ENCODE measurements at places on chromosomes 6 and 20.

GRCh38 chr6:136921936-136922684, at the start of gene SLC35D3:
TSS of gene SLC35D3 (plus strand) at chr6:136922301. CDS start at chr6:136922429, 128 bp downstream.
- no peak for DNase-seq

DNA sequence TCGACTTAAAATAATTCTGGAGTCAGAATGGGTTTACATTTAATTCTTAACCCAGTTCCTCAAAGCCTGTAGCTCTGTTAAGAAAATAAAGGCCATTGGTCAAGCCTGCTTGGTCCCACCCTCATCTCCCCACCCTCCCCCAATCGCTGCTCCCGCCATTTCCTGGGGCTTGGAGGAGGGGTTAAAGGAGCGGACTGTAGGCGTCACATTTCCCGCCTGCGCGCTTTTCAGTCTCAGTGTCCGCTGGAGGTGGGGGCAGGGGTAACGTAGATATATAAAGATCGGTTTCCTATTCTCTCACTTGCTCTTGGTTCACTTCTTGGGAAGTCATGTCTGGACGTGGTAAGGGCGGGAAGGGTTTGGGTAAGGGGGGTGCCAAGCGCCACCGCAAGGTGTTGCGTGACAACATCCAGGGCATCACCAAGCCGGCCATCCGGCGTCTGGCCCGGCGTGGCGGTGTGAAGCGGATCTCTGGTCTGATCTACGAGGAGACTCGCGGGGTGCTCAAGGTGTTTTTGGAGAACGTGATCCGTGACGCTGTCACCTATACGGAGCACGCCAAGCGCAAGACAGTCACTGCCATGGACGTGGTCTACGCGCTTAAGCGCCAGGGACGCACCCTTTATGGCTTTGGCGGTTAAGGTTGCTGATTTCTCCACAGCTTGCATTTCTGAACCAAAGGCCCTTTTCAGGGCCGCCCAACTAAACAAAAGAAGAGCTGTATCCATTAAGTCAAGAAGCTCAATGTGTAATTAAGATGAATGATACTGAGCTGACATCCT, 58.9 kb downstream of the TRIM38 start:
- peak; percentile 84 for DNase-seq

GRCh38 chr20:50153153-50153499, 397 bp downstream of the PEDS1 start:
- DNase-seq = no peak

GRCh38 chr20:24981282-24981681, 11.3 kb downstream of the APMAP start:
- DNase-seq = no peak

DNA sequence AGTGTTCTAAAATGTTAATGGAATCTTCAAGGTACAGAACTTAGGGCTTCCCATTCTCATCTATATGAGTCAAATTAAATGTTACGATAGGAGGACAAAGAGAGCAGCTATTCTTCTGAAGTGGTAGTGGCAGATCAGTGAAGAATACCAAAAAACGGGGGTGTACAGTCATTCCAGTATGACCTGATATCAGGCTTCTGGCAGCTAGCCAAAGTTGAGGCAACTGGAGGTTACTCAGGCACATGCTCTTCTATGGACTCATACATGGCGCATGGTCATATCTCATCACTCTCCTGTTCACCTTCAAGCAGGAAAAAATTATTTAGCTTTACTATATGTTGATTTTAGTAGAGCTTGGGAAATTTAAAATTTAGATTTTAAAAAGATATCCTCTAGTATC, 1608.8 kb downstream of the GRIK2 start:
- DNase-seq = no peak

DNA sequence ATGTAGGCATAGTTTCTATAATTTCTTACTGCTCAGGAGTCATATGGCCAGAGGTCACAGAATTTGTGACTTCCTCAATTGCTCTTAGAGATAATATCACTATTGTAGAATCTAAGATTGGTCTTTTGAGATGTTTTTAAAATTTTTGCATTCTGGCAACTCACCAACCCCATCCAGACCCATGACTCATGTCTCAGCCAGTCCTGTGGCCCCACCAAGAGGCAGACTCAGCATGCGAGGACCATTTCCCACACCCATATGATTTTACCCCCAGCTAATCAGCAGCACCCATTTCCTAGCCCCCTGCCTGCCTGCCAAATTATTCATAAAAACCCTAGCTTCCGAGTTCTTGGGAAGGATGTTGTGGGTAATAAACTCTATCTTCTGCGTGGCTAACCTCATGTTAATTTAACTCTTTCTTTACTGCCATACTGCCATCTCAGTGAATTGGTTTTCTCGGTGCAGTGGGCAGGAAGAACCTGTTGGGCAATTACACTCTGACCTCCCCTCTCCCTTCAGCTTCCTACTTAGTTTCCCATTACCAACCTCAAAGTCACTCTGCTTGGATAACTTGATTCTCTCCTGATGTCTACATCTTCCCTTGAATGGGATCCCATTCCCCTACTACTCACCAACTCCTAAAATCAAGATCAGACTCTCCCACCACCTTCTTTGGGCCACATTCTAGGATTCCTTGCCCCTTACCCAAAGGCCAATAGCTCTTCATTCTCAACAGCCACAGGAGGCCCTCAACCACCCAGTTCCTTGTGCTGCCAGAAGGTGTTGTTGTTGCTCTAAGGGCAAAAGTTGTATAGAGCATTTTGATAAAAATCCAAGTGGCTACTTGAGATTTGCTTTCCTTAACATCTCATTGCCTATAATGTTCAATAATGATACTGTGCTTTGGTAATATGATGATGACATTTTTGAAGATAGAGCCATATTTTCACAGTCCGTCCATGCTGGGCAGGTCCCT, 16.2 kb upstream of the IYD start:
- DNase-seq = no peak

DNA sequence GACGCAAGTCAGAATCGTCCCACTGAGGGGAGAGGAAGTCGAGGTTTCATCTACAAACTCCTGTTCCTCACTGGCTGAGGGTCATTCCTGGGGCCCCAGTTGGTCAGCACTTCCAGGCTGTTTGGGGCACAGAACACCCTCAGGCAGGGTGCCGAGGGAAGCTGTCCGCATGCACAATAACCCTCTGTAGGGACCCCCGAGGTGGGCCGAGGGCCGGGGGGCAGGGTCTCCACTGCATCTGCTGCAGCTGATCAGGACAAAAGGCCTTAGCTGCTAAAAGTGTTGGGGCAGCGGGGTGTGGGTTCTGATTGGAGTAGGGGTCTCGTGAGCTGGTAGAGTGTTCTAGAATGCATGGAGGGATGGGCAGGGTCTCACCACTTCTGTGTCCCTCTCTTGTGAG, 125.1 kb downstream of the TOX2 start:
- no peak for DNase-seq

GRCh38 chr20:2754424-2754823, 46.0 kb downstream of the CPXM1 start:
- no peak for DNase-seq

DNA sequence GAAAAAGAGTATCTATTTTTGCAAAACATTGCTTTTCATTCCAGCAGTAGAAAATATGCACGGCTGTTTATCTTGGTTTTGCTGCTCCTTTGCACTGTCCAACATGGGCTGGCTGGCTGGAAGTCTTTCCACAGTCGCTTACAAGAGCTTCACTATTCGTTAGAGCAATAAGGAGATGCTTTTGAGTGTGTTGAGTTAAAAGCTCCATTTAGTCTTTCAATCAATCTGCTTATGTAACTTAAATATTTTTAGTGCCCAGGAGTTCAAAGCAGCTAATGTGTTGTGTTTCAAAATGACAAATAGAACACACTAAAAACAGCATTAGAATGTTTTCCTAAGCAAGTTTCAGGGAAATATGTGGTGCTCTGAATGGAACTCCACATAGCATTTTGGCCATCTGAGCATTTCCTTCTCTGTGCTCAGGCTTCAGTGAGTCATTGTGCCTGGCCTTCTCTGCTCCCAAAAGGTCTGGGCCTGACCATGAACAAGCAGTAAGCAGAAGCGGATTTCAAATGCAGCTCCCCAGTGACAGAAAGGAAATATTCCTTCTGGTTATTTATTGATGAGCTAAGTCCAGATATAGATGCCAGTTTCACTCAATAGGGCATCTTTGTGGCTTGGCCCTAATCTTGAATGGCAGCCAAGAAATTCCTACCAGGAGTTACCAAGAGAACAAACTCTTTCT, 580.3 kb downstream of the TENT5A start:
- no peak for DNase-seq

DNA sequence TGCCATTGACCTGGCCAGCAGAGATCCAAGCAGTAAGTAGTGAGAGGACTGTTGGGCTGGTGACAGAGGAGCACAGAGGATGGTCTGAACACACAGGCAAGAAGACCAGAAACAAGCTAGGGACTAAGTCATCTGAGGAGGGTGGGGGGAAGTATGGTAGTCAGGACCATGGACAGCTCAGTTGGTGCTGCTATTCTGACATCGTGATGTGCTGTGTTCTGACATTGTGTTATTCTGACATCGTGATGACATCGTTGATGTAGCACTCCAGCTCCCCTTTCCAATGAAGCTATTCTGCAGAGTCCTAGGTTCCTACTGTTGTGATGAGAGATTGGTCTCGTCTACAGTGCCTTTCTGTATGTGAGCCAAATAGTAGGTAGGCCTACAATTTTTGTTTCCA, 28.7 kb downstream of the CFAP206 start:
- no peak for DNase-seq

DNA sequence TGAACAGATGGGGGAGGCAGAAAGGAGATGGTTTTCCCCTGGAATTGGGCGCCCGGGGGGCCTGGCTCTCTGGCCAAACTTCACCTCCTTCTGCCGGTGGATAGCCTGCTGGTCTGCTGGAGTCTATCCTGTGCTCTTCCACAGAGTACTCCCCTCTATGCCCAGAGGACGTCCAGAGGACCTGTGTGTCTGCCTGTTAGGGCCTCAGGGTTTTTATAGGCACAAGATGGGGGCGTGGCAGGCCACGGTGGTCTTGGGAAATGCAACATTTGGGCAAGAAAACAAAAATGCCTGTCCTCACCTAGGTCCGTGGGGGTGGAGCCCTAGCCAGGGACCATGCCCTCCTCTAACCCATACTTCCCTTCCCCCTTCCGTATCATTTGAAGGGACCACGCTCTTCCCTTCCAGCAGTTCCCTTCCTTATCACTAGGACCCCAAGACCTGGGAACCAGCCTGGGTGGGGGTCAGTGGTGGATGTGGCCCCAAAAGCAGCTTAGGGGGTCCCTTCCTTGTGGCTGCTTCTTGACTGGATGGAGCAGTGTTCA, 53.6 kb upstream of the ZNF337 start:
- no peak for DNase-seq

DNA sequence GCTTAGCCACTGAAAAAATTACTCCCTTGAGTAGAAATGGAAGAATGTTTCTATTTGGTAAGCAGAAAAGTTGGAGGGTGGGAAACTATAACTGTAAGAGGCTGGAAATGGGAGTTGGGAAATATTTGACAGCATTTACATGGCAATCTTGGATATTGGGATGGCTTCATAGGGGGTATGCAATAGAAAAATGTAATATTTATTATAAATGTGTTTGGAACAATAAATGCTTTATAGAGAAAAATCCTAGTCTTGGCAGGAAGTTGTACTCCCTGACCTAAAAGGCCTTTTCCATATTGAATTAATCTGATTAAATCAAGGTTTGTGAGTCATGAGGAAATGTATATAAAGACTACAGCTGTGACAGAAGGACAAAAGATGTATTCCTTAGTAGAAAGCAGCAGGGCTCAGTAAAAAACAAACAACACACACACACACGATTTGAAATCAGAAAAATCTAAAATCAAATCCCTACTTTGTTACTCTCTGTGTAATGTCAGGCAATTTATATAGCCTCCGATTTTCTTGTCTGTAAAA, 272.3 kb downstream of the CD109 start:
- DNase-seq = no peak

DNA sequence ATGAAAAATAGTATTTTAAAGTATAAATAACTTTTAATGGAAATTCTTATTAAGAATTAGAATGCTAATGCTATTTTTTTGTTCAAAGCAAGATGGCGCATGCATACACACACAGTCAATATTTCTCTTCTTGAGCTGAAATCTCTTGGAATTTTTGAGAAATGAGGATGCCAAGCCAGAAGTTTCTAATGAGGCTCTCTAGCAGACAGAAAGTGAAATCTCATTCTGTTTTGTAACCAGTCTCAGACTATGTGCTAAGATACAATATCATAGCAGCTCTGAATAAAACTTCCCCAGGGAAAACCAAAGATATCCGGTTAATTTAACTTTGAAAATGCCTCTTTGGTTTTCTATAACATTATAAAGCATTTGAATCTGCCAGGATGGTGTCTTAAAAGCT, 97.2 kb upstream of the HDAC2 start:
- DNase-seq = no peak

DNA sequence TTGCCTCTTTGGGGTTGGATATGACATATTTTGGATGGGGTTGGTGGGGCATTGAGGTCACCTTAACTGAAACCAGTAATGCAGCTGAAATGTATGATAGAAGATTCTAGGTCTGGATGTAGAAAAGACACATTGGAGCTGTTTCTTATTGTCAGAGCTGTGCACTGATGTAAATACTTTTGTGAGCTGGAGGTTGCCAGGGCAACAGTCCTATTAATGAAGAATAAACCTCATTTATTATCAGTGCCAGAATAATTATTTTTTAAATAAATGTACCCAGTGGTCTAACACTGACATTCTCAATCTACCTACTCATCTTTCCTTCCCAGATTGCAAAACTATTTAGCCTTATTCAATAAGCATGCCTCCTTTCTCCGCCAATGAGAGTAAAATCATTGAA, 57.0 kb downstream of the CAP2 start:
- DNase-seq = no peak

- DNase-seq = no peak
Observed at GRCh38 chr20:23099791-23100719, 13.9 kb upstream of the CD93 start.

DNA sequence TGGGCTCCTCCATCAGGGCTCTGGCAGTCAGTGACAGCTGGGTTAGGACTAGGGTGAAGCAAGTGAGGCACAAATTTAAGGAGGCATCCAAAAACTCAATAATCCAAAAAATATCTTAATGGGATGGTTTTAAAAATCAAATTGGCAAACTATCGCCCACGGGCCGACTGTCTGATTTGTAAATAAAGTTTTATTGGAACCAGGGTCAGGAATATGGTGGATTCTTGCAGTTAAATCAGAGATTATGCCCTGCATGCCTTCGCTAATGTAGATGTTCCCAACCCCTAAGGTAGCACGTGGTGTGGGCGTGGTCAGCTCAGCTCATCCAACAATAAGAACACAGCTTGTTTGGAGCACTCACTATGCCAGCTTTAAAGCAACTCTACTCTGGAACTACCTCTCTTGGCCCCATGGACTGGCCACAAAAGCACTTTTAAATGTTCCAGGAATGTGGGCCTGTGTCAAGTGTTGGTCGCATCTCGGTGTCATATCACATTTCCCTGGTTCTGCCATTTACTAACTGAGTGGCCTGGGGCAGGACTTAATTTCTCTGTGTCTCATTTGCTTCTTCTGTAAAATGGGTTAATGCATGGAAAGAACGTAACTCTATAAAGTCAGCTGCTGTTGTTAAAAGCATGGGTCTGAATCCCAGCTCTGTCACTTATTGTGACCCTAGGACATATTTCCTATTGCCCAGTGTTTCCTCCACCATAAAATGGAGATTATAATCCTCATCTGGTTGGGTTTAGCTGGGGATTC, 7.0 kb downstream of the TP53RK start:
- DNase-seq = no peak

All from NCI-H446 treated with DMSO at 0.1 percent for 48 hours (cell line).